Foreskin keratinocyte (primary cell): ENCODE measurements at places on chromosomes 16 and 17.

DNA sequence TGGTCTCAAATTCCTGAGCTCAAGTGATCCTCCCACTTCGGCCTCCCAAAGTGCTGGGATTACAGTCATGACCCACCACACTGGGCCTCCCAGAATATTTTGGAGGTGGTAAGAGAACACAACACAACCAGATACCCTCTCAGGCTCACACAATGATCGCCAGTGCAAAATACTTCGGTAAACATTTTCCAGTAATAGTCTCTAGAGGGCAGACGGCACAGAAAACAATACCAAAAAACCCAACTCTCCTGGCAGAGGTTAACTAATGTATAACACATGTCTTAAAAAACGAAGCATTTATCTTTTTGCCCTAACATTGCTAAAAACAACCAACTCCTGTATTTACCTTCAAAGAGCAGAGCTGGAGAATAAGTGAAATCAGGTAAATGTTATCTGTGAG lies 10.5 kb downstream of the NUFIP2 start:
- no peak for DNase-seq

- no peak for DNase-seq
Observed at GRCh38 chr16:70470927-70471341, 16.5 kb downstream of the FCSK start.

- no peak for DNase-seq
Observed at GRCh38 chr16:15897121-15897780, 8.8 kb upstream of the CEP20 start.

GRCh38 chr16:58495521-58496331 lies 4.2 kb upstream of the NDRG4 start:
- no peak for DNase-seq

DNA sequence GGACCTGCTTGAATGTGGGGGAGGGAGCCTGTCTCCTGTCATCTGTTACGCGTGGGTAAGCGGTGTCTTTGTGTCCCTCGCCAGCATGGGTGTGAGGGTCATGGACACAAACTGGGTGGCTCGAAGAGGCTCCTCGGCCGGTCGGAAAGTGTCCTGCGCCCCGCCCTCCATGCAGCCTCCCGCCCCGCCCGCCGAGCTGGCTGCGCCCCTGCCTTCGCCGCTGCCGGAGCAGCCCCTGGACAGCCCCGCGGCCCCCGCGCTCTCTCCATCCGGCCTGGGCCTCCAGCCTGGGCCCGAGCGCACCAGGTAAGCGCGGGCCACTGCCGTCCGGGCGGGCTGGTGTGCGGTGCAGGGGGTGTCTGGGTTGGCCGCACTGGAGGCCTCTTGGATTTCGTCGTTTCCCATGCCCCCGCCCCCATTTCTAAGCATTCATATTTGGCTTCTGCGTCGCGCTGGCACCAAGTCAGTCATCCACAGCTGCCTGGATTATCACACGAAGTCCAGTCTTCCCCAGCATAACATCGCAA lies 43.8 kb downstream of the ELAC2 start:
- no peak for DNase-seq
